ENCODE measurements at places on chromosomes 3 and 15.

DNA sequence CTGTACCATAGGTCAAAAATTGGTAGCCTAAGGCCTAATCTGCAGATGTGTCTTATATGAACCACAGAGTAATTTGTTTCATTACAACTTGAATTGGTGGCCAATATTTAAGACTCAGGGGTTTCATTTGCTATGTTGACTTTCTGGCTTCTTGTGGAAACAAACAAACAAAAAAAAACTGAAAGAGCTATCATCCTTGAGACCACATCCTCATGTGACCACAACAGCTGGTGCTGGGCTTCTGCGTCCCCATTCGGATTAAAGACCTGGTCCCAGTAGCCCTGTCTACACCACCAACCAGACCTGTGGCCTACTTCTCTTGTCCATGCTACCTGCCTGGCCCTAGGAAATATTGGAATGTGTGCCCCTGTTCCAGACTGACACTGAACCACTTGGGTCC, 61.7 kb downstream of the STRIT1 start:
- no peak for DNase-seq

GRCh38 chr3:162992741-162993140, 1496.1 kb downstream of the OTOL1 start:
- DNase-seq = no peak

DNA sequence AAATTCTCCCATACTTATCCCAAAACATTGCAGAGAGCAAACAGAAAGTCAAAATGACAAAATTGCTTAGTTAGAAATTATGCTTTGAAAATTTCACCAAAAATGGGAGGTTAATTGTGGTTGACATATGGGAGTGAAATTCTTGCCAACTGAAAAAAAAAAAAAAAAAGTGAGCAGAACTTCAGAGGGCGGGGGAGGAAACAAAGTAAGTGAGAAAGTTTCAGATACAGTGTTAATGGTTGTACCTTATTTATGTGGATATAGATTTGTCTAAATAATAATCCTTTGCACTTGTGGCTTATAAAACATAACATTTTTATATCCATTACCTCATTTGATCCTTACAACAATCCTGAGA, 91.5 kb upstream of the RAP2B start:
- DNase-seq = no peak

DNA sequence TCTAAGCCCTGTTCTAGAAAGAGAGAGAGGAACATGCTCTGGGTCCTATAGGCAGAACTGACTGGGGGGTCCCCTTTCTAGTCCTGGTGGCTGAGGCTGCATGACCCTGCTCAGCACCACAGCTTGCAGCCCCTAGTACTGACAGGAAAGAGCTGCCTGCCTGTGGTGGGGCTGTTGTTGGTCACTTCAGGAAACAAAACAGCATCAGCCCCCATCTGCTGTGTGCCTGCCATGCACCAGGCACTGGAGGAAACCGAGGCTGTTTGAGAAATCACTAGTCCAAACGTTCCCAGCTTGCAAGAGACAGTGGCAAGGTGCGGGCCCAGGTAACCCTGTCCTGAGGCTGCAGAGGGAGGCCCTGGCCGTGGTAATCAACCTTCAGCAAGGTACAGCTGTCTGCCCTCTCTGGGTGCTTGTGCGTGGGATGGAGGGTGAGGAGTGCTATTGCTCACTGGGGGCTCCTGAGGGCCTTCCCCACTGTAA, 90.6 kb downstream of the IQSEC1 start:
- DNase-seq = no peak

GRCh38 chr15:27458345-27459084, 487.5 kb downstream of the GABRG3 start:
- no peak for DNase-seq

DNA sequence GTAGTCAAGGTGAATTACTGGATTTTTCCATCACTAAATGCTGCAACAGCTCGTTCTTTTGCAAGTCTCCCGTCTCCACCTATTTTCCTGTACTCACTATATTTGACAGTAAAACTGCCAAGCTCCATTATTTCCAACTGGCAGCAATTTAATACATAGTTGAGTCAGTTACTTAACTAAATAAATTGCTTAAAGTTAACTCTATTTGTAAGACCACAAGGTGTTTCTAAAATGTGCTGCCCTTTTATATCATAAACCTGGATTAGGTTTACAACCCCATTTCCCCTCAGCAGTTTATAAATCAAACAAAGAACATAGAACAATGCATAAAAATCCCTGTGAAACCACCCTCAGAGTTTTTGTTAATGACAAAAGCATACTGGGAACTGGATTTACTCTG, 211.4 kb upstream of the DPH6 start:
- DNase-seq = no peak

DNA sequence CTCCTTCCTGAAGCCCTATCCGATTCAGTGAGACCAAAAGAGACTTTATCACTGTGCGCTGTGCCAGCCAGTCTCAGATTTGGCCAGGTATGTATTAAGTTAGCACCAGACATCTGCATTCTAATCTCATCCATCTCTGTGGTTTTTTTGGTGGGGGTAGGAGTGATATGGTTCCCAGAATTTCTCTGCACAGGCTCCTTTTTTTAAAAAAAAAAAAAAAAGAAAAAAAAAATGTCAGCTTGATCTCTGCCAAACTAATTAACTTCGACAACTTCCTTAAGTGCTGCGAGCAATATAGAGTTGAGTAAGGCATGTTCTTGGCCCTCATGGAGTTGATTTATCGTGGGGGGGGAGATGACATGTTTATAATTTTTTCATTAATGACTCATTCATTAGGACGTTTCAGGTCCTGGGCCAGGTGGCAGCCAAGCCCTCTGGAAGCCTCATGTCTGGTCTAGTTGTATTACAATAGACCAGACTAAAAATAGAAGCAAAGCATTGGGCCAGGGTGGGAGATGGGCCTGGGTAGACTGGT, 12.9 kb downstream of the SLCO3A1 start:
- no peak for DNase-seq

GRCh38 chr3:14143271-14144225, 18.7 kb downstream of the TMEM43 start:
- DNase-seq = no peak

DNA sequence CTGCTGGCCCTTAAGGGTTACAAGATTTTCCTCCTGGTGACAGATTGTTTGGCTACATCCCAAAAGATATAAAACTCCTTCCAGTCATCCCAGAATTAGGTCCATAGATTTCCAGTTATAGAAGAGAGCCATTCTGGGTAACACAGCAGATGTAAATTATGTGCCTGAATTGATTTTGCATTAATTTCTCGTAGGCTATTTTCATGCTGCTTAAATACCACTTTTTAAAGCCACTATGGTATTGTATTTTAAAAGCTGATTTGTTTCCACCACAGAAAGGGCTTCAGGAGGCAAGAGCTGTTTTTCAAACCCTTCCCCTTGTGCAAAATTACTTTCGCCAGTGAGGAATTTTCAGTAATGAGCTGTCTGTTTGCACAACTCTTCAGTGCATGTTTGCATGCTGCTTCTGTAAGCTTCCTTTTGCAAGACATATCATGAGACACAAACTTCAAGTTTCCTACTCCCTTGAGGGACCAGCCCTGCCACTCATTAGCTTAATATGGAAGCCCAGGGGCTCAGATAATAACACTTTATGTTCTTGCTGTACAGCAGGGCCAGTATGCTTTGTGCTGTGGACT, 105.4 kb upstream of the TNIK start:
- no peak for DNase-seq

DNA sequence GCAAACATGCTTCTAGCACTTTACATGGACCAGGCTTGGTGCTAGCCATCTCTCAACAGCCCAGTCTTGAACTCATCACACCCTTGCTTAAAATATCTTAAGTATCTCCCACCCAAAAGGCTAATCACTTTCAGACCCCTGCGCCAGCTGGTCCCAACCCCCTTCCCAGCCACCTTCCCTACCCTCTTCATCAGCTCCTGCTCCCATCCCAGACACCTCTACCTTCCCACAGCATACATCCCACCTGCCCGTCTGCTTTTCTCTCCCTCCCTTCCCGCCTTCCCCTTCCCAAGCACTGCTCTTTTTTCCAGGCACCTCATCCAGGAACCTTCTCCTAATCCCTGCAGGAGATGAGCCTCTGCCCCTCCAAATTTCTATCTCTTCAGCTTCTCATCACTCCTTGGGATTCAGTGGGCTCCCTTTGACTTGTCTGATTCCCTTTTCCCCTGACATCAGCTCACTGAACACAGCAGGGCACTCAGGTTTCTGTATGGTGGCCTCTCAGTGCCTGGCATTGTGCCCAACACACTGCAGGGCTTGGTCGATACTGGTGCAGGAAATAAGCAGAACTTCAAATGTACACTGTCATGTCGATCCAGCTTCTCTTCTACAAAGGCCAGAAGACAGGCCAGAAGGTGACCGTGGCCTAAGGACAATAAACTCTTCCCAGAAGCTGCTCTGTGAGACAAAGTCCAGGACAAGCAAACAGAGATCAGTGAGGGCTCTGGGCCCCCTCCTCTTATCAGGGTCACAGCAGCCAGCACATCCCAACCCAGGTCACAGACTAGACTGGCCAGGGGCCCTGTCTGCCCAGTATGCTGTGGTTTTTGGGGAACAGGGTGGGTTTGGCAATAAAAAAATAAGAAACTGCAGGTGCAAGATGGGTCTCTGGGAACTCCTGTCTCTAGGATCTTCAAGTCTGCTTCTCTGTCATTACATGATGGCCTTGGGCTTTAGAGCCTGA, 2.2 kb upstream of the ITIH1 start:
- peak; percentile 81 for DNase-seq

DNA sequence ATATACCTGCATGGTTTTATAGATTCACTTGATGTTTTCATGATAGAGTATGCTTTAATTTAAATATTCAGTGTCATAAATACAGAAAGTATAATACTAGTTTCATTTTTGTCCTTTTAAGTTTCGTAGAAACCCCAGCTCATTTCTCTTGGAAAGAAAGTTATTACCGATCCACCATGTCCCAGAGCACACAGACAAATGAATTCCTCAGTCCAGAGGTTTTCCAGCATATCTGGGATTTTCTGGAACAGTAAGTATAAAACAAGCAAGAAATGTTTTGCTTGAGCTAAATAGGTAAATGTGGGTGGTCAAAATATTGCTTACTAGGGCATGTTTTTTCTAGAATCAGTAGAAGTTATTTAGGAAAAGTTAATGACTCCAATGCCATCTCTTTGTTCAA, 106.4 kb downstream of the TP63 start:
- no peak for DNase-seq

GRCh38 chr3:177262396-177262795, 65.1 kb upstream of the TBL1XR1 start:
- DNase-seq = no peak

- no peak for DNase-seq
Observed at GRCh38 chr3:119703820-119704531, 1.2 kb downstream of the CFAP91 start.

GRCh38 chr15:97566961-97567360, 393.5 kb upstream of the ARRDC4 start:
- no peak for DNase-seq

DNA sequence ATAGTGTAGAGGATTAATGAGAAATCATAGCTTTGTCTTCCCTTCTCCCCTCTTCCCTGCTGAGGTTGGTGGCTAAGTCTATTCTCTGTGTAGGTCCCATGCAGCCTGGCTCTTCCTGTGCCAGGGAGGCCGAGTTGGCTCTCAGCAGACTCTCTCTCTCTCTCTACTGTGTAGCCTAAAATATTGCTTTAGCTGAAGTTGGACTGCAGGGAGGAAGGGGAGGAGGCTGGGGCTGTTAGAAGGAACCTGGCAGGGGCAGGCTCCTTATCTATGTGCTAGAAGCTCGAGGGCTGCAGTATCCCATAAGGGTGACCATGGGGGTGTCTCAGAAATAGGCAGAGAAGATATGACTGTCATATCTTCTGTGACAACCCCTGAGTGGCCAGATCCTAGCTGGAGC, 160.8 kb downstream of the EPHB1 start:
- DNase-seq = no peak

DNA sequence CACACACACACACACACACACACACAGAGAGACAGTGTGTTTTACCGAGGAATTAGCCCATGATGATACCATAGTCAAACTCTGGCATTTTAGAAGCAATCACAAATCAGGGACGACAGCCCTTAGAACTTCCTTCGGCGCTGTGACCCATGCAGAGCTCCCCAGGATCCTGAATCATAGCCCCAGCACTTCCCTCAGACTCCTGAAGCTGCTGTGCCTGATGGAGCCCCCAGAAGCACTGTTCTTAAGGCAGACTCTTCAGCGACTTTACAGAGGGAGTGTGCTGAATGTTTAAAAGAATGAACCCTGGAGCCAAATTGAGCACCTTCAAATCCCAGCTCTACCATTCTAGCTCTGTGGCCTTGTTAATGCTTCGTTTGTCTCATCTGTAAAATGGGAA, 89.3 kb upstream of the LIPC start:
- DNase-seq = no peak

GRCh38 chr3:148205977-148206376, 491.7 kb upstream of the AGTR1 start:
- DNase-seq = no peak

DNA sequence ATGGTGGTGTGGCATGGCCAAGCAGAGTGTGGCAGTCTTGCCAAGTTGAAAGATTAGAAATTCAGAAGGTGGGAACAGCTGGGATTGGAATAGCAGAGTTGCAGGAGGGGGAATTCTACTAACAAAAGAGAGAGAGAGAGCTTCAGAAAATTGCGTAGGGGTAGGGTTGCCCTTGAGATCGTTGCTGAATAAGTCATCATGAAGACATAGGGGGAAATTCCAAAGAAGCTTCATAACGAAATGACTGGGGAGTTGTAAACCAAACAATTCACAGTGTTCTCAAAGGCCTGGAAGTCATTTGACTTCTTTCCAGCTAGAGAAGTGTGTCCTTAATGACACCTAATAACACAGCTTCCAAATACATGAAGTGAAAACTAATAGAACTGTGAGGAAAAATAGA, 26.3 kb upstream of the TIPARP start:
- no peak for DNase-seq

GRCh38 chr15:49423901-49424550, 984 bp downstream of the FGF7 start:
- no peak for DNase-seq

DNA sequence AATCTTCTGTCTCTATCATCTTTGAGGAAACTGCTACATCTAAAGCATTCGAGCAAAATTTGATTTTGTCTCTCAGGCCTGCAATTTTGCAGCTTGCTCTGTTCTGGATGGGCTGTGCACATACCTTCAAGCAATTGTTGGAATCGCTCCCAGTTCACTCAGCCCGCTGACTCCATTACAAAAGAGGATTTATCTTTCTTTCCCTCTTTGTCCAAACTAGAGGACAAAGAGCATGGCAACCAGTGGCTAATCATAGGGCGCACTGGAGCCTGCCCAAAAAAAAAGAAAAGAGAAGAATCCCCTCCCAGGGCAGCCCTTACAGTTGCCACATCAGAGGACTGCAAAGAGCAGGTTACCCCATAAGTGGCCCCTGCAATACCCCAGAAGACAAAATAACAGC, 49.0 kb upstream of the DUT start:
- no peak for DNase-seq

Data from mucosa of gallbladder (tissue), 1 donor.